KBM-7 (cell line): ENCODE measurements at places on chromosomes 13 and 19.

- no peak for DNase-seq
Measured at GRCh38 chr13:73616861-73617260, 517.3 kb downstream of the KLF12 start.

DNA sequence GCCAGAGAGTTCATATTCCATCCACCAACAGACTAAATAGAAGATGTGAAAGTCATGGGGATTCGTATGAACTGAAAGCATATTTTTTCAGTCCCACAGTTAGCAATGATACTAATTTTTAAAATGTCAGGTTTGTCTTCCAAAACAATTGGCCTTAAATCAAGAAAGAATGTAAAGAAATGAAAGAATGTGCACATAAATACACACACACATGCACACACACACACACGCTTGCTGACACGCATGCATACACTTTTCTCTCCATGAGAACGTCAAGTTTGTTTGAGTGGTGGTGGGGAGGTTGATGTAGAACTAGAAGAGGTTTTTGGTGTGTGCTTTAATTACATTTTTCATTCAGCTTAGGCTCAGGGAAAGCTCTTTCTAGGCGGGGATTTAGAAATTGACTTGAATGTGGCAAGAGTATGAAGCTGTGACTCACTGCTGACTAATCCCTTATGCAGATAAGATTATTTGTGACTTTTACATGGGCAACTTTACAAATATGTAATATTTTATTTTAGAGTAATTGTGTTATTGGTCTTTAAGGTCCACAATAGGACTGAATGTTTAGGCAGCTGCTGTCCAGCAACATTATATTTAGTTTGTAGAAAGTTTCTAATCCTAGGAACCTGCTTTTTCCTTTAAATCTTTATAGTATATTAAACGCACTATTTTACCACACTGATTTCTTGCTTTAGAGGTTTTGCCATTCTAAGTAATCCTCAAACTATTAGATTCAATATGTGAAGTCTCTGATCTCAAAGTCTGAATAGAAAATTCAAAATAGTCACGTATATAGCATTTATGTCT is 18.8 kb downstream of the FLT1 start:
- no peak for DNase-seq

DNA sequence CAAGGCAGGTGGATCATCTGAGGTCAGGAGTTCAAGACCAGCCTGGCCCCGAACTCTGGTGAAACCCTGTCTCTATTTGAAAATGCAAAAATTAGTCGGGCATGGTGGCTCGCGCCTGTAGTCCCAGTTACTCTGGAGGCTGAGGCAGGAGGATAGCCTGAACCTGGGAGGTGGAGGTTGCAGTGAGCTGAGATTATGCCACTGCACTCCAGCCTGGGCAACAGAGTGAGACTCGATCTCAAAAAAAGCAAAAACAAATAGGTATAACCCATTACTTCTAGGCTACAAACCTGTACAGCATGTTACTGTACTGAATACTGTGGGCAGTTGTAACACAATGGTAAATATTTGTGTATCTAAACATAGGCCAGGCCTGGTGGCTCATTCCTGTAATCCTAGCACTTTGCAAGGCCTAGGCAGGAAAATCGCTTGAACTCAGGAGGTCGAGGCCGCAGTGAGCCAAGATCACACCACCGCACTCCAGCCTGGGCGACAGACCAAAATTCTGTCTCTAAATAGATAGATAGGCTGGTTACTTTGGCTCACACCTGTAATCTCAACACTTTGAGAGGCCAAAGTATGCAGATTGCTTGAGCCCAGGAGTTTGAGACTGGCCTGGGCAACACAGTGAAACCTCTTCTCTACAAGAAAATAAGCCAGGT is 63.5 kb downstream of the MYO9B start:
- no peak for DNase-seq

- DNase-seq, result no peak
Measured at GRCh38 chr13:34810996-34811395, 131.1 kb upstream of the NBEA start.

DNA sequence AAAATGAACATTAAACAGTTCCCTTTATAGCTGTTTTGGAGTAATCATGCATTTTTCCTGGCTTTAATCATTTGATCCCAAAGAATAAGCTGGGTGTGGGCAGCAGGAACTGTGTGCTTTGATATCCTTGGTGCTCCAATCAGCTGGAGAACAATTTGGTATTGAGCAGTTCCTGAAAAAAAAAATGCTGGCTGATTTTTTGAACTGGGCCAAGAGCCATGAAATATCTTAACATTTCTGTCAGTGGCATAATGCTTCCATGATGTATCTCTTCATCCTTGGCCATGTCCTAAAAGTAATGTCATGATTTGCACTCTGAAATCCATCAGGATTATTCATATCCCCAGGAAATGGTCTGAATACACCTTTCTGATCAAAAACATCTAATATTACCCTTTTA is 134.7 kb downstream of the LHFPL6 start:
- DNase-seq, result no peak

GRCh38 chr13:40961214-40961613 is 57.9 kb downstream of the ELF1 start:
- DNase-seq, result peak; percentile 77

DNA sequence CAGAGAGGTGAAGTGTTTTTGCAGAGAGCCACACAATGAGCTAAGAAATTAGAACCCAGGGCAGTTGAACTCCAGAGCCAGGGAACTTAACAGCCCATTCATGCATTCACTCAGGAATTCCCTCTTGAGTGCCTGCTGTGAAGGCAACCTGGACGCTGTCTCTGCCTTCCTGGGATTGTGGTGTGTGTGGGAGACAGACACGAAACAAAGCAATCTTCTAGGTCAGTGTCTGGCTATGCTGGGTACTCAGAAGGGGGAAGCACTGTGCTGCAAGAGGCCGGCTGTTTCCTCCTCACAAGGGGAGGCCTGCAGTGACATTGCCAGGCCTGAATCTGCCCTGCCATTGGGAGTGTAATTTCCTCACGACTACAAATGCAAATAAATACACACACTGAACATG is 9.7 kb downstream of the BCKDHA start:
- DNase-seq, result peak; percentile 92

DNA sequence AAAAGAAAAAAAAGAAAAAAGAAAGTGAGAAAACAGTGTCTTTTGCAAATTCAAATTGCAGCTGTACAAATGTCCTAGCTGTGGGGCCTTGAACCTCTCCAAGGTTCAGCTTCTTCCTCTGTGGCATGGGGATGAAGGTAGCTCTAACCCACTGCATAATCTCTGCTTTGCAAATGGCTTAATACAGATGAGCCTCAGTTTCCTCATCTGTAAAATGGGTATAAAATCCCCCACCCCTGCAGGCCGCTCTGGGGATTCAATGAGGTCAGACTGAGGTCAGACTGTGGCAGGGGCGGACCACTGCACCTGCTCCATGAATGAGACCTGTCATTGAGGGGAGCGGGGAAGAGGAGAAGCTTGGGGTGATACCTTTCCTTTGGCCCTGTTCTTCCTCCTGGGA is 5.8 kb downstream of the DPF1 start:
- no peak for DNase-seq

- DNase-seq, result no peak
Measured at GRCh38 chr13:79724348-79725103, 243.6 kb downstream of the NDFIP2 start.

DNA sequence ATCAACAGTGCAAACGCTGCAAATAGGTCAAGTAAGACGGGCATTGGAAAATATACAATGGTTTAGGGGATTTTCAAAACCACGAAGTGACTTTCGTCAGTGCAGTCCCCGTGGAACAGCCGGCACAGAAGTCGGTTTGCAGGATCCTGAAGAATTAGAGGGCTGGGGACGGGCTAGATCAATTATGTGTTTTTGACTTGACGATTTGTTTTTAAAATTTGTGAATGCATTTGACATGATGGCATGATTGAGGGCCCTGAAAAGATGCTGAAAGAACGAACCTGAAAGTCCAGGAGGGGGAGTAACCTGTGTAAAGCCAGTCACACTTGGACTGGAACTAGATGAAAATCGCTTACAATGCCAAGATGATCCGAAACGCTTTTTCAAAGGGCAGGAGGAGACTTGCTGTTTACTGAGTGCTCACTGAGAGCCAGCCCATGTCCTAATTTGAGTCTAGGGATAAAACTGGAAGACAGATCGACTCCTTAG is 8.9 kb upstream of the DGKH start:
- no peak for DNase-seq

GRCh38 chr13:59963383-59963782 is 200.3 kb downstream of the DIAPH3 start:
- no peak for DNase-seq

DNA sequence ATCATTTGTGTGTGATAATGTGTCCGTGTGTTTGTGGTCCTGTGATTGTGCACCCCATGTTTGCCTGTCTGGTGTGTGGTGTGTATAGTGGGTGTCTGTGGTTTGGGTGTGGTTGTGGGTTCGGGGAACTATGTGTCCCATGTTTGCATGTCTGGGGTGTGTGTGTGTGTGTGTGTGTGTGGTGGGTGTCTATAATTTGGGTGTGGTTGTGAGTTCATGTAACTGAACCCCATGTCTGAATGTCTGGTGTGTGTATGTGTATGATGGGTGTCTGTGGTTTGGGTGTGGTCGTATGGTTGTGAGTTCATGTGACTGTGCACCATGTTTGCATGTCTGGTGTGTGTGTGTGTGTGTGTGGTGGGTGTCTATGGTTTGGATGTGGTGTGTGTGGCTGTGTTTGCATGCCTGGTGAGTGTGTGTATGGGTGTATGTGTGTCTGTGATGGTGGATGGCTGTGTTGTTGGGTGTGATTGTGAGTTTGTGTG is 11.1 kb upstream of the NFIX start:
- no peak for DNase-seq

DNA sequence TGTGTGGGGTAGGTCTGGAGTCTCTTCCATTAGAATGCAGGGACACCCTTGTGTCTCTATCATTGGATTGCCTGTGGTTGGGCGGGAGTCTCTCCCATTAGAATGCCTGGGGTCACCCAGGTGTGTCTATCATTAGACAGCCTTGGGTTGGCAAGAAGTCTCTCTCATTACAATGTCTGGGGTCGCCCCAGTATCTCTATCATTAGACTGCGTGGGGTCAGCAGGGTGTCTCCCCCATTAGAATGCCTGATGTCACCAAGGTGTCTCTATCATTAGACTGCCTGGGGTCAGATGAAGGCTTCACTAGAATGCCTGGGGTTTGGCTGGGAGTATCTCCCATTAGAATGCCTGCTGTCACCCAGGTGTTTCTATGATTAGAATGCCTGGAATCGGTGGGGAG is 1539.0 kb downstream of the UQCRFS1 start:
- no peak for DNase-seq

DNA sequence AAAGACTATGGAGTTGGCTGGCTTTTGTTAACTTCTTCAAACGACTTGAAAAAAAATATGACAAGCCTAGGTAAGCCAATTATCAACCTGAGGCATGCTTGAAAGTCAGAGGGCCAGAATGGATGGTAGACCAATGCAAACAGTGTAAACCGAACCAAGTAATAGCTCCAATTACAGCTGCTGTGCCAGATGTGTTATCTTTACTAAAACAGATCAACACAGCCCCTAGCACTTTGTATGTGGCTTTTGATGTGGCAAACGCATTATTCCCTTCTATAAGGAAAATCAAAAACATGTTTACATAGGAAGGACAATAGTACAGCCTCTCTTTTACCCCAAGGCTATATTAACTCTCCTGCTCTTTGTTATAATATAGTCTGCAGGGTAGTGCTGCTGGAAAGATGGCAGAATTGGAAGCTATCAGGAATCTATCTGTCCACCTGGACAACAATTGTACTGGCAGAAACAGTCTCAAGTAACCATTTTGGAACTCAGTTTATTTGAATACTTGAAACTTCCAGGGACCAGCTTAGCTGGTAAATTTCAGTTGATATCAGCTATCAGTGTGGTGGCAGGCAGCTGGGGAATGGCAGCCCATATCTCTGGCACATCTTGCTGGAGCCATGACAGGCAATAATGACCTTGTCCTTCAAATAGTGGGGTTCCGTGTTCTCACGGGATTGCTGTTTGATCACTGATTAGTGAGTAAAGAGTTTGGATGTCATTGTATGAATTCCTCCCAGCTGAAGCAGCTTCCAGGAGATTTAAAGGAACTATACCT is 144.4 kb upstream of the WASF3 start:
- DNase-seq, result no peak

DNA sequence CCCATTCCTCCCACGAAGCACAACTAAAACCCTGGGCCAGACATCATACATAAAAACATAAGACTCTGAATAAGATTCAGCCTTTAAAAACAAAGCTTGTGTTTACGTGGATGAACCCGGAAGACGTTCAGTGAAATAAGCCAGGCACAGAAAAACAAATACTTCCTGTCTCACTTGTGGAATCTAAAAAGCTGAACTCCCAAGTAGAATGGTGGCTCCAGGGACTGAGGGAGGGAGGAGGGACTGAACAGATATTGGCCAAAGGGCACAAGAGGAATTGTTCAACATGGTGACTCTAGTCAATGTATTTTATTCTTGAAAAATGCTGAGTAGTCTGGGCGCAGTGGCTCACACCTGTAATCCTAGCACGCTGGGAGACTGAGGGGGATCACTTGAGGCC is 35.7 kb upstream of the TPM4 start:
- DNase-seq, result peak; percentile 63

DNA sequence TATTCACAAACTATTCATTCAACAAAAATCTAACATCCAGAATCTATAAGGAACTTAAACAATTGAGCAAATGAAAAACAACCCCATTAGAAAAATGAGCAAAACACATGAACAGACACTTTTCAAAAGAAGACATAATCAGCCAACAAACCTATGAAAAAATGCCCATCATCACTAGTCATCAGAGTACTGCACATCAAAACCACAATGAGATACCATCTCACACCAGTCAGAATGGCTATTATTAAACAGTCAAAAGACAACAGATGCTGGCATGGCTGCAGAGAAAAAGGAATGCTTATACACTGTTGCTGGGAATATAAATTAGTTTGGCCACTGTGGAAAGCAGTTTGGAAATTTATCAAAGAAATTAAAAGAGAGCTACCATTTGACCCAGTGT is 487.6 kb downstream of the GPC6 start:
- DNase-seq, result no peak

GRCh38 chr19:23481043-23481442 is 85.8 kb upstream of the ZNF91 start:
- DNase-seq, result no peak

GRCh38 chr13:61765181-61765742 is 349.6 kb upstream of the PCDH20 start:
- no peak for DNase-seq

DNA sequence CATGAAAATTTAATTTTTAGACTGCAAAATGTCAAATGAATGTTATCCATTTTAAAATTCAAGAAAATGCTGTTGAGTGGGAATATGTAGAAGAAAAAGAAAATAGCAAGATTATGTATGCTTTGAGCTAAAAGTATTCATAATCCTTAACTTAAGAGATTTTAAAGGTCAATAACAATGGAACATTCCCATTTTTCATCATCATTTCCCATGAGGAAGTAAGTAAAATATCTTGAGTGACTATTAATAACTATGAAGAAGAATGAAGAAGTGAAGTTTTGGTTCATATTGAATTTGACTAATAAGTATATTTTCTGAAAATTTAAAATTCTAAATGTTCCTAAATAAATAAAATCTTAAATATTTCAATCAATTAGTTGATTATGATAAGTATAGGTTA is 273.4 kb downstream of the DACH1 start:
- no peak for DNase-seq

- no peak for DNase-seq
Measured at GRCh38 chr19:54191811-54192453, 824 bp downstream of the TSEN34 start.
